ENCODE measurements at places on chromosomes 2 and 18.

GRCh38 chr2:239206042-239206441 is 194.8 kb downstream of the HDAC4 start:
- no peak for DNase-seq

GRCh38 chr2:60499651-60500265 is 53.7 kb downstream of the BCL11A start:
- peak; percentile 83 for DNase-seq

DNA sequence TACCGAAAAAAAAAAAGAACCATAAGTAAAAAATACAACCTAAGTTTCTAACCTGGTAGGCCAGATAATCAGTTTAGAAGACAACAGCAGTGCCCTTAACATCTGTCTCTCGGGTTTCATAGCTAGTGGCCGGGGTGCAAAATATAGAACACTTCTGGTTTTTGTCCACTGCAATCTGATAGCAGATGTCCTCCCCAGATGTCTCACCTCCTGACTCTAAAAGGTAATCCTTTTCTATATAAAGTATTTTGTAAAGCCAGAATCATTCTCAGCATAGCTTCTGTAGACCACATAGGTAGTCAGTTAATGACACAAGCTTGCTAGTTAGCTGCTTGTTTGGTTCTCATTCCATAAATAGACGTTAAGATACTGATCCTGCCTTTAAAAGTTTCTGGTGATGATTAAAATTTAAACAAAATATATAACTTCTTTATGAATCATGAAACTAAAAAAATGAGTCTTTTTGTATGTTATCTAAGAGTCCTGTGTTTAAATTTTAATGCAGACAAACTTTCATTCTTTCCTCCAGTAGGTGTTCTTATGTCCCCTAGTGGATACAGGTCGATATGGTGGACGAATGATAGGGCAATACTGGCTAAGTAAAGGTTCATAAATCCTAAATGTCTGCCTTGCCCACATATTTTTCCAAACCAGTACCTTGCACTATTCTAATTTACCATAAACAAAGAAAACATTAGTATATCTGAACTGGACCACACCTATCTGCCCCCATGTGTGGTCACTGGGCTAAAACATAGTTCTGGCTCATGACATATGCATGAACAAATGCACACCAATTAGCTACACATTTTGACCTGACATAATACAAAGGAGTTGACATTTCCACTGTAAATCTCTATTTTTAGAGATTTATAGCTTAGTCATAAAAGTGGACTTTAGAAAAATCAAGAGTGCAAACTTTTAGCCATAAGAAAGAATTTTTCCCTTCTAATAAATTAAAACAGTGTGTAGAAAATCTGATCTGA is 171.0 kb downstream of the SRBD1 start:
- DNase-seq: no peak

GRCh38 chr2:126837966-126838715 is 60.5 kb upstream of the TEX51 start:
- DNase-seq: peak; percentile 15

GRCh38 chr2:9473985-9474360 is 378 bp upstream of the IAH1 start:
- no peak for DNase-seq

DNA sequence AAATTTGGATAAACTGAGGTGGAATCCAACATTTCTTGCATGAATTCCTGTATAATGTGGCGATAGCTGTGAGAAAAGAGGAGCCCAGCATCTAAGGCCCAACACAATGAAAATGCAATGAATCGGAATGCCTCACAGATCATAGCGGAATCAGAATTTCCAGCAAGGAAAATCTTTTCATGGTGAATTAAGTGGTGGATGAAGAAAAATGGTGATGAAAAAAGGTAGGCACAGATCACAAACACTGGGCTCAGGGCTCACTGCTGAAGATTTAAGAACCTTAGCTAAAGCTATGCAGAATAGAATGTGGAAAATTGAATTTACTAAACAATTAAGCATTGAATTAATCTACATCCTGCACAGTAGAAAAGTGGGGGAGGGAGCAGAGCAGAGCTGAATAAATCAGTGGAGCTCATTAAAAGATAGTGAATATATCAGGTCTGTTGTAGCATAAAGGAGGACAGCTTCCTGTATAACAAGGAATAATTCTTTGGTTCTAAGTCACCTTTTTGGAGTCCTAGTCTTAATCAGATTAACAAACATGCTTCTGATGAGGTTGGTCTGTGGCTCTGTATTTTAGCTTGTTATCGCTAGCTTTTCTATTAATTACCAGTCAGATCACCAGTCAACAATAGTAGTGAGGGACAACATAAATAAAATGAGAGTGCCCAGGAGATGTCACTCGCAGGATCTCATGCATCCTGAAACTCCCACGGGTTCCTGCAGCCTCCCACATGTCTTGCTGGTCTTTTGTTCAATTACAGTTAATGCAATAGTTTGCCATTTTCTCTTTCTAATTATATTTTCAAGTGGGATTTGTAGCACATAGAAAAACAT is 27.0 kb downstream of the MEIS1 start:
- DNase-seq: no peak

DNA sequence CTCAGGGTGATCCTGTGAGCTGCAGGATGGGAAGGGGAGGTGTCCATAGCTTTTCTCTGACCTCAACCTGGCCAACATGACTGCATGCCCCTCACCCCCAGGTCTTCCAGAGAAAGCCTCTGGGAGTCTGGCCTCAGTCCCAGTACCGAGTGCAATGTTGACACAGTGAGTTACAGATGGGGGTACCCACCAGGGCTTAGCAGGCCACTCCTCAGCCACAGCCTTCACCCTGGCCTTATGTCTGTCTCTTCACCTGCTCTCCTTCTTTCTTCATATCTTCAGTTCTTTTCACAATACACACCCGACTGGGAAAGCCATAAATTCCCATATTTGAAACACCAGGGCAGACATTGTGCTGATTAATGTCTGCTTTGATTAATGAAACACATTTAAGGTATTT is 33.5 kb downstream of the AOX1 start:
- no peak for DNase-seq

DNA sequence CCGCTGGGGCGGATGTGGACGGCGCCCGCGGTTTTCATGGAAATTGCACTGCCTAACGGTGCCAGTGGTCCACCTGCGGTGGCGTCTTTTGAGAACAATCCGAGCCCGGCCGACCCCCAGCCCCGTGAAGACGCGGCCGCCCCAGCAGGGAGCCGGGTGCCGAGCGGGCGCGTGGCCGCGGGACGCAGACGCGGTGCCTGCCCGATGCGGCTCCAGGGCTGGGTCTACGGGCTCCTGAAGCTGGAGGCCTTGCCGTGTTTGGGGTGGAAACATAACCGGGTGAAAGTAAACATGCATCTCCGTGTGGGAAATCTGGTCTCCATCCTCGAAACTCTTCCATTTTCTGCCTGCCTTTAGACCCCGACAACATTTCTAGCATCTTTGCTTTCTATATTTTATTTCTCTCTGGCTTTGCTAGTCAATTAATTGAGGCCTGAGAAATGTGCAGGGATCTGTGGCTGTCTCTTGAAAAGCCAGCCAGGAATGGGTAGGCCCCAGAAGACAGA is 572 bp downstream of the INPP4A start:
- DNase-seq: no peak
